Epithelial cell of alveolus of lung (primary cell): ENCODE measurements at places on chromosomes 2 and 18. TPM values are rescaled to one million over a fixed set of nuclear protein-coding genes. Genes with fewer than 3 reads are reported as not detected.

SULT1C4 gene
- total RNA-seq = 2.1 and 3.1 TPM in 2 replicates

ANKRD36B gene
- 7.6 and 12.5 TPM in 2 replicates for total RNA-seq

TUBB8B gene
- not detected in 2 replicates for total RNA-seq

ALPI gene
- not detected in 2 replicates for total RNA-seq

HJURP gene
- 8.4 and 22.4 TPM in 2 replicates for total RNA-seq

MARCO gene
- total RNA-seq = not detected in 2 replicates
